ENCODE measurements at places on chromosomes 5 and 9.
A peak's percentile ranks its signal among the peaks of the same experiment; 100 is the strongest.

- no peak for DNase-seq
Observed at GRCh38 chr5:35194635-35195471, 35.4 kb downstream of the PRLR start.

DNA sequence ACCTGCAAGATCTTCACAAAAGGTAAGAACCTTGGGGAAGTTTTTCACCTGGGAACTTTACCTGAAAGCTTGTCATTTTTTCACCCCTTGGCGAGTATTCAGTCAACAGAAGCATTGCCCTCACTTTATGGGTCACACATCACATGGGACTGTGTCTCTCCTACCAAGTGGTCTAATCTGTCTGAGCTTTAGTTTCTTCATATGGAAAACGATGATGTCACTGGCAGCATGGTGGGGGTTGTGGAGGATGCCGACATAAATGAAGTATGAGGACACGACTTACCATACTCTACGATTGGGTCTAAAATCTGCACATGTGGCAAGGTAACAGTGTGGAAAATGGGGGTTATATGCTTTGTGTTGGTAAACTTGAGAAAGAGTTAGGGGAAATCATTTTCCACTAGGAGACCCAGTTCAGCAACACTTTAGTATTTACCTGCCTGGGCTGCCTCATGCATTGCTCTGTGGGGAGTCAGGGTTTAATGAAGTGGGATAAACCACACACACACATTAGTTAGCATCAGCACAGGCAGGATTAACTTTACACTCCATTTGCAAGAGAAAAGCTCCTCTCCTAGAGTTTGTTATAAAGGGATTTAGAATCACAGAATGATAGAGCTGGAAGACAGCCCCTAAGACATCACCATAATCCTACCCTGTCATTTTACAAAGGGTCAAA, 19.8 kb upstream of the PAX5 start:
- DNase-seq = no peak

DNA sequence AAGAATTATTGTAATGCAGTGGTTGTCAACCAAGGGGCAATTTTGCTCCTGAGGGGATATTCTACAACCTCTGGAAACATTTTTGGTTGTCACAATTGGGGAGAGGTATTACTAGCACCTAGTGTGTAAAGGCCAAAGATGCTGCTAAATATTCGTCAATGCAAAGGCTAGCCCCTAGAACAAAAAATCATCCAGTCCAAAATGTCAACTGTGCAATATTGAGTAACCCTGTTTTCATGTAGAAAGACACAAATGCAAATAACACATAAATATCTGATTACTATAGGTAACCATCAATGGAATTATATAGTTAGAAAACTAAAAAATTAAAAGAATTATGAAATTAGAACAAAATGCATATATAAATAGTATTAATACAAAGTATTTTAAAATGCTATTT, 26.1 kb downstream of the RNF145 start:
- no peak for DNase-seq

DNA sequence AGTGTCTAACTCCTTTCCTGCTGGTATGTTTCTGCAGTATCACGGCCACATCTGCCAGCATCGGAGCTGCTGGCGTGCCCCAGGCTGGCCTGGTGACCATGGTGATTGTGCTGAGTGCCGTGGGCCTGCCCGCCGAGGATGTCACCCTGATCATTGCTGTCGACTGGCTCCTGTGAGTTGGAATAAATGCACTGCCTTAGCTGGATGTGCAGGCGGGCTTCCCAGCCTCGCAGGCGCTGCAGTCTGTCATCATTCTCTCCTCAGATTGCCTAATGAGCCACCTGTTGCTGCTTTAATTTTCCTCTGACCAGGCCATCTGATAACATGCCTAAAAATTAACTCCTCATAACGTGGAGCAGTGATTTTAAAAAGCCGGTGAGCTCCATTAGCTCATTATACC, 79.1 kb upstream of the PLPP6 start:
- peak; percentile 7 for DNase-seq

- DNase-seq = no peak
Observed at GRCh38 chr5:173672891-173673290, 56.4 kb upstream of the BOD1 start.

GRCh38 chr9:70923961-70924360, 197.5 kb downstream of the TRPM3 start:
- DNase-seq = no peak

DNA sequence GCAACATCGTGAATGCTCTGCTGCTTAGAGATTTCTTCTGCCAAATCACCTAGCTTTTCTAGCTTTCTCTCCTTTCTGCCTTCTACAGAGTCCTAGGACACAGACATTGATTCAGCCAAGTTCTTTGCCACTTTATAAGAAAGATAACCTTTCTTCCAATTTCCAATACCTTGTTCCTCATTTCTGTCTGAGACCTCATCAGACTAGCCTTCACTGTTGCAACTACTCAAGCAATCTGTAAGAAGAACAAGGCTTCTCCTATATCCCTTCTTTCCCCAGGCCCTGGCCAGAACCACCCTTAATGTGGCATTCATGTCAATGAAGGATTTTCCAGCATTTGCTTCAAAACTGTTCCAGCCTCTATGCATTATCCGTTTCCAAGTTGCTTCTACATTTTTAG, 24.3 kb downstream of the FBXO10 start:
- no peak for DNase-seq

DNA sequence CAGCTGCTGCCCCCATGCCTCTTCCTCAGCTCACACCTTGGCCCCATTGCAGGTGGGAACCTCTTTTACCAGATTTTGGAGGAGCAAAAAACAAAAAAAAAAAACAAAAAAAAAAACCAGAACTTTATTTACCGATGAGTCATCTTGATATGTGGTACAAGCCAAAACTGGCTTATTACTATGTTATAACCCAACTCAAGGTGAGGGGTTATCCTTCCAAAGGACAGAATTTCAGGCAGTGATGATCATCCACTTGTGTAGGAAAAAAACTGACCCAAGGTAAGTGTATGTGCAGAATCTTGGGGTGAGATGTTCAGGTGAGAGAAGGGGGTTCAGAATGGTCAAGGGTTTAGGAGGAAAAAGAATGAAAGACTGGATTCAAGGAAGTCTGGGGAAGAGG, 142.6 kb upstream of the FST start:
- no peak for DNase-seq

DNA sequence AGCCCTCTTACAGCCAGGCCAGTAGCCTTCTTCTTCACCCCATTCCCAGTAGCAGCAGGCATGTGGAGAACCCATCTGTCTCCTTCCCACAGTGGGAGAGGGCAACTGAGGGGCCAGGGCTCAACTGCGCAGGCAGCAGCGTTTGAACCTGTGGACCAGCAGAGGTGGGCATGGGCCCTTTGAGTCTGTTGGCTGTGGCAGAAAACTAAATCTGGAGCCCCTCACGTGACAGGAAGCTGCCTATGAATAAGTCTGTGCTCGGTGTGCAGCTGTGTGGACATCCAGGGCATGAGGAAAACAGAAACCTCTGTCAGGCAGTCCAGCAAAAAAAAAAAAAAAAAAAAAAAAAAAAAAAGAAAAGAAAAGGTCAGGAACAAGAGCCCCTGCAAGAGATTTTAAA, 189.2 kb upstream of the NR3C1 start:
- no peak for DNase-seq

DNA sequence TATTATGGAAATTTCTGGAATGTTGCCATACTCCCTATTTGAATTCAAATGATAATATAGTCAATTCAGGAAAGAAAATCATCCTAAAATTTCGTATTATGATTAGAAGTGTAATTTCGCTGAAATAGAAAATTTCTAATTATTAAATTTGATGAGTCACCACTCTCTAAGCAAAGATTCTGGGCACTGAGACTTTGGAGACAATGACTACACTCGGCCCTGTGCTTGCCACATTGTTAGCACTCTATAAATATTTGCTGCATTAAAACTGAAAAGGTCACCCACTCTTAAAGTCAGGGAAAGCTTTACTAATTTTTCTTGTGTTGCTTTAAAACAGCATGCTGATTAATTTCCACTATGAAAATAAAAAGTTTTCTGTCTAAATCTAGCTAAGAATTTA, 240.3 kb downstream of the TLE4 start:
- no peak for DNase-seq

GRCh38 chr9:71797266-71797665, 29.0 kb upstream of the CEMIP2 start:
- DNase-seq = no peak

- no peak for DNase-seq
Observed at GRCh38 chr5:101123363-101123762, 220.3 kb upstream of the ST8SIA4 start.
